Right cardiac atrium (tissue), 5 donors: ENCODE measurements at places on chromosomes 1 and 21. TPM values are rescaled to one million over a fixed set of nuclear protein-coding genes. Genes with fewer than 3 reads are reported as not detected.

DNA sequence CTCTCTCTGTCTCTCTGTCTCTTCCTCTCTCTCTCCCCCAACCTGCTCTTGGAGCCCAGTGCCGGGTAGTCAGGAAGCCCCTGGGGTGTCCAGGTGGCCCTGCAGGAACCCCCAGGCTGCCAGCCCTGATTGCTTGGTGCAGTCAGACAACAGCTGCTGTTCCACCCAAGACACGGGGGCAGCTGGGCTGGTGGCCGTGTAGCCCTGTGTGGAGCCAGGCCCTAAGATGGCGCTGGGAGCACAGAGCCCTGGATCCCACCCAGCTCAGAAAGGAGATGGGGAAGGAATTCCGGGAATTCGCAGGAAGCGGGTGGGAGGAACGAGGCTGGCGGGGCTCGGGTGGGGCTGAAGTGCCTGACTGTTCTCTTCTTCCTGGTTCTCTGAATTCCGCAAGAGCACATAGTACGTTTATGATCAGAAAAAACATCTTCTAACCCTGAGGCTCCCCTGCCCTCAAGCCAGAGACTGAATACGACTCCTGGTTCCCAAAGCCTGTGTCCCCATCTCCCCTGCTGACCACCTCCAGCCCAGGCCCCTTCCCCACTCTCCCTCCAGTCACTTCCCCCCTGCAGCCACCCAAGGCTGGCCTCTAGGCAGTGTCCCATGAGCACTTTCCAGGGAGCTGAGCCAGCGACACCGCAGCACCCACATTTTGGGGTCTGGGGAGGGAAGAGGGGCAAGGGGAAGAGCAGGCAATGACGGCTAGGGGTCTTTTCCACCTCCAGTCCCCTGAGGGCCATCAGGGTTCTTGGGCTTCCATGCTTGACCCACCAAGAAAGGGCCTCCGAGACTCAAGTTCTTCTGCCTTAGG is 55.0 kb downstream of the WNT9A start:
- peak; percentile 37 for DNase-seq

DNA sequence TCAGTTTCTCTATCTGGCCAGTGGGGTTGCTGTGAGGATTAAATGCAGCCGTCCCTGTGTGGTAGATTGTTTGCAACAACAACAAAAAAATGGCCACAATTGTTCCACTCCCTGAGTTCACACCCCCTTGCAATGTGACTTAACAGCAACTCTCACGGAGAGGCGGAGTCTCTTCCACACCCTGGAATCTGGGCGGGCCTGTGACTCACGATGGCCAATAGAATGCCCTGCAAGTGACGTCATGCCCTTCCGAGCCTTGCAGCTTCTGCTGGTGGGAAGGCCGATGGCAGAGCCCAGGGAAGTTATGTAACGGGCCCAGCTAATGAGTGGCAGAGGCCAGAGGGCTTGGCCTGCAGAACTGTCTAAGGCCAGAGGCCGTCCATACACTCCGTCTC is 87.9 kb downstream of the RIPK4 start:
- DNase-seq, result peak; percentile 95

- DNase-seq, result no peak
These were observed 52.3 kb downstream of the GRIK3 start for GRCh38 chr1:36981771-36982622.

DNA sequence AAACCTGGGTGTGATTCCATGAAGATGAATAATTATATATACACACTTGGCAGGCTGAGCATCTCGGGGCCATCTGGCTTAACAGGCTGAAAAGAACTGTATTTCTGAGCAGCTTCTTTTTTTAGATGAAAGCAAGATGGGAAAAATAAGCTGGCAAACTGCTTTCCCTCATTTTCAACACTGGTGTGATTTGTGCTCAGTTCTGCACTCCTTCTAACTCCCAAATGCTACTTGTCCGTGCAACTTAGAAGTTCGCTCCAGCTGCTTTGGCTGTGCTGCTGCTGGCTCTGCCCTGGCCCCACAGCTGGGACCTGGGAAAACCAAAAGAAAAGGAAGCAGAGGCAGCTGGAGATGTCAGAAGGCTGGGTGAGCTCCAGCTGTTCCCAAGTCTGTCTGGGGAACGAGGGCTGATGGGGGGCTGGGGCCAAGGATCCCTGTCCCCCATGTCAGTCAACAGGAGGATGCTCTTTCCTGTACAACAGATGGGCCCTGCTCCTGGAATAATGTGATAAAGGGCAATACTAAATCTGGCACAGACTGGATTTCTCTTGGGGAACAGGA is 44.9 kb downstream of the PAFAH2 start:
- DNase-seq, result peak; percentile 77

- DNase-seq, result no peak
These were observed 133.4 kb upstream of the MAP1LC3C start for GRCh38 chr1:242132121-242132817.

DNA sequence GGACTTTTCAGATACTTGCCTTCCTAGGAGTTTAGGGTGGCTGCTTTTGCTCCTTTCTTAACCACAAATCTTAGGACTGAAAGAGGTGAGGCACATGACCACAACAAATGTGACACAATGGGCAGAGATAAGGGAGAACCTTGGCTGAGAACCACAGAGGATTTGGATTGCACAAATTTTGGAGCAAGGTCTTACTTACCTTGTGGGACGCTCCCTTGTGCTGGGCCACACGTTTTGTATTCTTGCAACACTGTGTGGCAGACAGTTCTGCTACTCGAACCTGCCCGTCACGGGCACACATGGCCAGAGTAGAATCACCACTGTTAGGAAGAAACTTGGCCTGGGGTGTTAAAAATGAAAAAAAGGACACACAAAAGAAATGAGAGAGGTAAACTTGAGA is 23.9 kb downstream of the DCAF8 start:
- no peak for DNase-seq

DNA sequence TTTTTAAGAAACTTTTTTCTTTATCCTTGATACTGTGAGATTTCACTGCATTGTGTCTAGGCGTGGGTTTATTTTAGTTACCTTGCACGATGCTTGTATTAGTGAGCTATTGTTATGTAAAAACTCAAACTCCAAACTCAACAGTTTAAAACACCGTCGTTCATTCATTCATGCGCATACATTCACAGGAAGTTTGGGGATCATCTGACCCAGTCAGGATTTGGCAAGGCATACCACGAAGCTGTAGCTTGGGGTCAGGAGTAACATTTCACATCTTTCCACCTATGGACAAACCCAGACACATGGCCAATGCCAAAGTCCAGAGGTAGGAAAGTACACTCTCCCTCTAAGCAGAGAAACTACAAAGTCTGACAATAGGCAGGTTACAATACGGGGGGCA is 324.6 kb upstream of the CHRM3 start:
- DNase-seq, result no peak

- DNase-seq, result peak; percentile 87
These were observed at the start of gene S100A3 for GRCh38 chr1:153548722-153549688. S100A3 (minus strand) TSS chr1:153549258; CDS start chr1:153548485, 773 bp downstream.

DNA sequence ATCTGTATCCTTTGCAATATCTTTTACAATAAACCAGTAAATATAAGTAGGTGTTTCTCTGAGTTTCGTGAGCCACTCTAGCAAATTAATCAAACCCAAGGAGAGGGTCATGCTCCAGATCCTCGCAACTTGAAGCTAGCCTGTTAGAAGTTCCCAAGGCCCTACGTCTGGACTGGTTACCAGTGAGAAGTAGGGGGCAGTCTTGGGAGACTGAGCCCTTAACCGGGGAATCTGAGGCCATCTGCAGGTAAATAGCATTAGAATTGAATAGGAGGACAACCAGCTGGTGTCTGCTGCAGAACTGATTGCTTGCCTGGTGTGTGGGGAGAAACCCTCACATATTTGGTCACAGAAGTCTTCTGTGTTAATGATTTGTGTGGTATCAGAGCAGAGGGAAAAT is 190.5 kb downstream of the RYR2 start:
- DNase-seq, result no peak

DNA sequence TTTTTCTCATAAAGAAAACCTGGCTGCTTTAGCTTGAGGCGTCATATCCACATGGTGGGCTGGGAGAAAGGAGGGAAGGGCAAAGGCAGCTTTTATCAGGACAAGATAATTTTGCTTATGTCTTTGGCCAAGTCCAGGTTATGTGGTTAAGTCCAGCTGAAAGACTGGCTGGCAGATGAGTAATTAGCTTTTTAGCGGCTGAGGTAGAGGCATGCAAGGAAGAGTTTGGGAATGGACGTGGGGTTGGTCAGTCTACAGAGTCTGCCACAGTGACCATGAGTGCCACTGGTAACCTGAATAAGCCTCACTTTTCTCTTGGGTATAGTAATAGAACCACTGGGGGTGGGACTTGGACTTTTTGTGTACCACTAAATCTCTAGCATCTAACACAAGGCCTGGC is 39.8 kb downstream of the NEK7 start:
- no peak for DNase-seq

DNA sequence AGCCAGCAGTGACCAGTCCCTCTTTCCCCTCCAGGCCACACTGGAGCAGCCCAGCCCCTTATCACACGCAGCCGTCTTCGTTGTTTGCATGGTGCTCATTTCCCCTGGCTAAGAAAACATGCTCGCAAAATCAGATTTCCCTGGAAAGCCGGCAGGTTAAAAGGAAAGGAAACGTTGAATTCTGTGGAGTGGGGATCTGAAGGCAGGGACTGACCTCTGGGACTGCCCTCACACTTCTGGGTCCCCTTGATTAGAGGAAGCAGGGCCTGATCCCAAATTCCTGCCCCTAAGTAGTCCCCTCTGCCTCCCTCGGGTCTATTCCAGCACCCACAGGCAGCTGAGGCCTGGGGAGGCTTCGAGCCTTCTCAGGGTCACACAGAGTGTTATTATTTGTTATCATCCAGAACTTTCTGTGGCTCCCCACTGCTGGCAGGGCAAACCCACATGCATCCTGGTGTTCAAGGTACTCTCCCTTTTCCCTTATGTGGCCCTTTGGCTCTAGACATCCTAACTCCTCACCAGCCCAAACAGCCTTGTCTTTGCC is 125.2 kb upstream of the ZBTB40 start:
- no peak for DNase-seq

DNA sequence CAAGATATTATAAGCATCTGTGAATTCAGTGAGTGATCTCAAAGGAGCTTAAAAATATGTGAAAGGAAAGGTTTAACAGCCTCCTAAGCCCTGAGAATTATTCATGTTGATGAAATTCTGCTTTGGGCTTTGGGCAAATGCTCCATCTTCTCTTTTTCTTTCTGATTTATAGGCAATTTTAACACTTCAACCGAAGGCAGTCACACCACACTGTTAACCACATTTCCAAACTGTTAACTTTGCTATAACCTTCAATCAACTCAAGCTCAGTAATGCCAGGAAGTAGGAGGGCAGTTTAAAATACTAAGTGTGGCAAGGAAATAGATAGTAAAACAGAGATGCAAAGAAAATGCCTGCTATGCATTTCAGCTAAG is 54.4 kb upstream of the NEK7 start:
- DNase-seq, result no peak

- no peak for DNase-seq
These were observed 597.1 kb upstream of the USP24 start for GRCh38 chr1:55812281-55812680.

DNA sequence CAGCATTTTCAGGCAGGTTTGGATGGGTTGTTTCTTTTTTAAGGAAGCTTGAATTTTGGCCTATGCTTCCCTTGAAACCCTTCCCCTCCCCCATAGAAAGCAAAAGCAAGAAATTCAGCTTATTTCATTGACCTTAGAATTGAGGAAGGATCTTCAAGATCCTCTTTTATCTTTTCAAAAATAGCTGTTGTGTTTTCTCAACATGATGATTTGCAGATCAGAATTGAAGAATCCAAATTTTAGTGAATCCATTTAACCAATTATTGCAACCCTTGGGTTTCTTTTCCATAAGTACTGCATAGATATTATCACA is 73.7 kb downstream of the LRRC8C start:
- no peak for DNase-seq

DNA sequence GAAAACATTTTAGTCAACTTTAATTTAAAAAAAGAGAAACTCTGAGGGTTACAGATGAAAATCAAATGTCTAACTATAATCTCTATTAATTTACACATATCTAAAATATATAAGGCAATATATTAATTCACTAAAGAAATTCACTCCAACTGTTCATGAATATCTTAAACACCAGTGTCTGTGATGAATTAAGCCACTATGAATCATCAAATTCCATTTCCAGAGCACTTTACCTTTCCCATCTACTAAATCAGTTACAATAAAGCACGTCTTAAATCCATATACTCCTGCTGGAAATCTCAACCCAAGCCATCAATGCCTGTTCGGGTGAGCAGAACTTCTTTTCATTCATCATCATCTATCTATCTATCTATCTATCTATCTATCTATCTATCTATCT is 4.3 kb downstream of the TAF5L start:
- no peak for DNase-seq

- DNase-seq, result no peak
These were observed 120.9 kb downstream of the C1orf21 start for GRCh38 chr1:184507604-184508280.

- DNase-seq, result no peak
These were observed 3.5 kb downstream of the SLC66A1 start for GRCh38 chr1:19315378-19316198.

GRCh38 chr1:7873801-7874795 is 21.2 kb upstream of the UTS2 start:
- no peak for DNase-seq

GRCh38 chr1:21114431-21114830 is 62.3 kb downstream of the EIF4G3 start:
- no peak for DNase-seq

TNFRSF8 gene
- polyA plus RNA-seq, result 2.6 TPM

PRSS38 gene
- polyA plus RNA-seq, result not detected

PGLYRP3 gene
- polyA plus RNA-seq, result not detected

RIT1 gene
- 9.4 TPM for polyA plus RNA-seq

AMY1C gene
- polyA plus RNA-seq, result not detected

FCGR3A gene
- 14.6 TPM for polyA plus RNA-seq

TMEM61 gene
- polyA plus RNA-seq, result 0.09 TPM

FBLIM1 gene
- 95.0 TPM for polyA plus RNA-seq
